ENCODE measurements at places on chromosomes 7 and 10.

DNA sequence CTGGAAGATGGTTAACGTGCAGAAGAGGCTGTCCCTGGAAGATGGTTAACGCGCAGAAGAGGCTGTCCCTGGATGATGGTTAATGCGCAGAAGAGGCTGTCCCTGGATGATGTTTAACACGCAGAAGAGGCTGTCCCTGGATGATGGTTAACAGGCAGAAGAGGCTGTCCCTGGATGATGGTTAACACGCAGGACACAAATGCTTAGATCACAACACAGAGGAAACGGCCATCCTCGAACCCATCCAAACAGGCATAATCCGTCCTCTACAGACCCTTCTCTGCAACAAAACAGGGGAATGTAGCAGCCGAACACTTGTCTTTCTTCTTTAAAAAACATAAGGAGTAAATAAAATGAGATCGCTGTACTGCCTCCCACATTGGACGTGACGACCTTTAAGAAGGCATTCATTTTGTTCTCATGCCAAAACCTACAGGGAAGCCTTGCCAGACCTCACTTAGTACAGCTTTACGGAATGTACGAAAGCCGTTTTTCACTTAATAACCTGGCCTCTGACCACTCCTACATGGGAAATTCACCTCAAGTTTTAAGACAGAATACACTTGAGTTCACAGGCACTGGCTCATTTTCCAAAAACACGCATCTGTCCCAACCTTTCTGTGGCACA lies 245.2 kb downstream of the ZMYND11 start:
- no peak for DNase-seq

GRCh38 chr7:51067757-51068156 lies 248.9 kb downstream of the COBL start:
- DNase-seq: peak; percentile 51

GRCh38 chr10:62185919-62186692 lies 82.5 kb downstream of the RTKN2 start:
- DNase-seq: no peak

GRCh38 chr10:130179640-130180039 lies 43.4 kb downstream of the GLRX3 start:
- peak; percentile 68 for DNase-seq

GRCh38 chr7:79405368-79405767 lies 48.1 kb downstream of the MAGI2 start:
- no peak for DNase-seq

DNA sequence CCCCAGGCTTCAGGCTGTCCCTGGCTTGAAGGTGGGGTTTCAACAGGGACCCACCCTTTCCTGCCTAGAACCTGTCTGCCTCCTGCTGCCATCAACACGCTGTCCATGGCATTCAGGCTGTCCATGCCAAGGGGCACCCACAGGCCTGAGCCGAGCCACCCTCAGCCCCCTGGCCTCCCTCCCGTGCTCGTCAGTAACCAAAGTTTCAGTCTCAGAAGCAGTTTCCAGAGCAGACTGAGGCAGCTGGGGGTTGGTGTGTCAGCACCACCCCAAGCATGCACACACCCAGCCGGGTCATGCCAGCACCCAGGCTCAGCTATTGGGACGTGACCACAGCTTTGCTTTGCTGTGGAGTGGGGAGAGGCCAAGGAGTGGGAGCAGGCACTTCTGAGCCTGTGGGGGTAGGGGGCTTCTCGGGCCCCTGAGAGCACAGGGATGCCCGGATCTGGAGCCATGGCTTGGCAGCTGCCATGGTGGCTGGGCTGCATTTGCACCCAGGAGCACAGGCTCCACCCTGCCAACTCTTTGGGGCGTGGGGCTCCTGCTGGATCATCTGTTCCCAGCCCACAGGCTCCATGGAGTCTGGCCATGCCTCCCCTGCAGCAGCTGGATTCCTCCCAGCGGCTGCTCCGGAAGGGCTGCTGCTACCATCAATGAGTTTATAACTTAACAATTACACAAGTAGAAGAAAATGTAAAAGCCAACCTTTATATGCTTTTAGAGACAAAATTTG lies 314.5 kb upstream of the SEMA3C start:
- DNase-seq: no peak

- DNase-seq: no peak
These were observed 534.6 kb upstream of the NRP1 start for GRCh38 chr10:33869028-33869427.

GRCh38 chr7:127901895-127902703 lies 129.1 kb downstream of the LRRC4 start:
- no peak for DNase-seq

GRCh38 chr7:94901981-94902380 lies 5.4 kb upstream of the PPP1R9A start:
- no peak for DNase-seq

DNA sequence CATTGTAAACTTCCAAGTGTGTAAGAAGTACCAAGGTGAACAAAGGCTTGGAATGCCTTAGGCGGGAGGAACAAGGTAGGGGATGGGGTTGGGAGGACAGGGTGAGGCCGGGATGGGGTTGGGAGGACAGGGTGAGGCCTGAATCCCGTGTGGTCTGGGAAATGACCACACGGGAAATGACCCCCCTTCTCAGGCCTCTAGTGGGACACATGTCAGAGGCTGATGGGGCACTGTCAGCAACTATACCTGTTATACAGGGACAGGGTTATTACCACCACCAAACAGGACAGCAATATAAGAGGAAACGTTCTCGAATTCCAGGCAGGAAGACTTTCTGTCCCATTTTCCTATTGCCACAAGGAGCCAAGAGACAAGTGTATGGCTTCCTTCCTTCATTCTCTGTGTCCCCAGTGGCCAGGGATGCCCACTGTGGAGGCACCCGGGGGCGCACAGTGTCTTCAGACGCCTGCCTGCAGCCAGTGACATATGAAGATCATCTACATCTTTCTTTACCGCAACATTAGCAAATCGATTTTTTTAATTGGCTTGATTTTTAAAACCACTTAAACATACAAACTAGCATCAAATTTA lies 1.3 kb downstream of the MKI67 start:
- DNase-seq: no peak

All from HEK293T (cell line).